ENCODE measurements at places on chromosomes 16 and 17.

- DNase-seq, result no peak
These were observed 81.3 kb downstream of the ADCY9 start for GRCh38 chr16:4034963-4035362.

GRCh38 chr16:27232061-27232900, 29.0 kb downstream of the KDM8 start:
- DNase-seq, result peak; percentile 67

GRCh38 chr16:23334950-23335349, 32.8 kb downstream of the SCNN1B start:
- no peak for DNase-seq

DNA sequence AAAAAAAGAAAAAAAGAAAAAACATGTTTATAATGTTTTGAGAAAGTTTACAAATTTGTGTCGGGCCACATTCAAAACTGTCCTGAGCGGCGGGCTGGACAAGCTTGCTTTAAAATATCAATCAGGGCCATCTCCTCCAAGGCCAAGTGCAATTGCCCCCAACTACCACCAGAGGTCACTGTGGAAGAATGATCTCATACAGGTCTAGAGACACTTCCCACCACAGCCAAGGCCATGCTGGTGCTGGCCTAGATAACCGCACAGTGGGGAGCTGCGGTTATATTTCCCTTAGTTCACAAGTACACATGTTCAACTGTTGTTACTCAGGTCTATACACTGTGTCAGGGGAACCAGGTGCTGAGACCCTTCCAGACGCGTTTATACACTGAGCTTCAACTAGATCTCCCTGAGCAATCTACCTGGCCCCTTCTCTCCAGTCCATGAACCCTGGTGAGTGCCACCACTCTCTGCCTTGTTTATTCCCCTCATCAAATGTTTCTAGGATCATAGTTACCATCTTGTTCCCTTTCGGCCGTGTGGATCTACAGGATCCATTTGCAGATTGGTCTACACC, 83.8 kb upstream of the CCL2 start:
- DNase-seq, result peak; percentile 67

GRCh38 chr16:55543472-55543871, 23.0 kb upstream of the CAPNS2 start:
- DNase-seq, result no peak

- DNase-seq, result no peak
These were observed 24.4 kb downstream of the TRIM16 start for GRCh38 chr17:15659663-15660062.

DNA sequence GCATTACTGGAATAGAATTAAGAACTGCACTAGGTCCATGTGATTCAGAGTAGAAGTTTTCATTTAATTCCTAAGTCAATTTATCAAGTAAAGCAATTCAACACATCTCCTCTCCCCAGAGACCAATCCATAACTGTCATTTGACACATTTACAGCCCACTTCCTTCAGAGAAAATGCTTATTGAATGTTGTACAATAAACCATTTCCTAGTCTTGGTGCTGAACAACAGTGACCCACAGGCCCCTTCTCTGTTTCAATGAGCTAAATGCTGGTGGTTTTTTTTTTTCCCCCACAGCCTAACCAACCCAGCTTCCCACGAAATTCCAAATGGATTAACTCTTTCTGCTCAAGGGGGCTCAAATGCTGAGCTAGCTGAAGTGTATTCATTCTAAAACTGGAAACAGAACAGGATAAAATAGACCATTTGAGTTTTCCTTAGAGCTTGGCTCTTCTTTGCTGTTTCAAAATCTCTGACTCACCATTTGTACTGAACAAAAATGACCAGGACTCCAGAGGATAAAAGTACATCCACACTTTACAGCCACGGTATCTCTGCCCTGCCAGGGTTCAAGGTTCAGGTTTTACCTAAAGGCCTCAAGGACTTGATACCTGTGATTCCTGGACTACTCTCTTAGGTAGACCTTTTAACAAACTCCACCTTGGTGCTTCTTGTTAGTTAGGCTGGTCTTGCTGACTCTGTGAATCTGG, 62.3 kb downstream of the TMEM100 start:
- no peak for DNase-seq
